ENCODE measurements at places on chromosomes 3 and 15.

GRCh38 chr3:74267588-74268184, 346.8 kb downstream of the CNTN3 start:
- no peak for DNase-seq

GRCh38 chr3:32813180-32813579, 4.6 kb upstream of the TRIM71 start:
- DNase-seq, result no peak

DNA sequence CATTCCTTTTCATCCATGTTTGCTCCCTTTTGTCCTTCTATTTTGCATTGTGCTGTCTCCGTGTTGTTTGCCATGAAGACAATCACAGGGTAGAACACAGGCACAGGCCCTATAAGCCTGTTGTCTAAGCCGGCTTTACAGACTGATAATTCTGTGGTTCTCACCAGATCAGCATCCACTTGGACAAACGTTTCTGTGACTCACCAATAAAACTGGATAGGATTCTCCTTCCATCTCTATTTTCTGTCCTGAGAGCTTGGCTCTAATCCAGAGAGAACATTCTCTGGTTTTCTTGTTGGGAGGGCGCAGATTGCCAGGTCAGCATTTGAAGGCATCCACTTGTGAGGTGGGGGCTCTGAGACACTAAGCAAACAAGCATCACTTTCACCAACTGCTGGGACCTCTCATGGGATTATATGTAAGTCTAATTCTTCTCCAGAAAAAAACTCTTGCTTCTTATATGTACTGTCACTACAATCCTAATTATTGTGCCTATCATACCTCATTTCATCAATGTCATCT, 101.6 kb downstream of the ERC2 start:
- DNase-seq, result no peak

- no peak for DNase-seq
Measured at GRCh38 chr3:67484085-67484484, 170.3 kb downstream of the SUCLG2 start.

DNA sequence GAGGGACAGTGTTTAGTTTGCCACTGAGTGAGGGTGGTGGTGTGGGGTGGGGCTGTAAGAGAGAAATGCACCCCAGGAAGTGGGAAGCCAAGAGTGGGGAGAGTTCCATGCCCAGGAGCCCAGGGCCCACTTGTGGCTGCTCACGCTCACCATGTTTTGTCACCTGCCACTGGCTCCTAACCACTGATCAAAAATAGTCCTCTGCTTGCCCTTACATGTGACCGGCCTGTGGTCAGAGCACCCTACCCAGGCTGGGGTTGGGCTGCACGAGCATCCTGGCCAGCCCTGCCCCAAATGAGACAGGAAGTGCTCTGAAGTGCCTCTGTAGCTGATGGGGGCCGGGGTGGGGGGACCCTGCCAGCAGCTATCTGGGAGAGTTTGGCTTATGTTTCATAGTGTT, 216.3 kb downstream of the RPLP1 start:
- no peak for DNase-seq

DNA sequence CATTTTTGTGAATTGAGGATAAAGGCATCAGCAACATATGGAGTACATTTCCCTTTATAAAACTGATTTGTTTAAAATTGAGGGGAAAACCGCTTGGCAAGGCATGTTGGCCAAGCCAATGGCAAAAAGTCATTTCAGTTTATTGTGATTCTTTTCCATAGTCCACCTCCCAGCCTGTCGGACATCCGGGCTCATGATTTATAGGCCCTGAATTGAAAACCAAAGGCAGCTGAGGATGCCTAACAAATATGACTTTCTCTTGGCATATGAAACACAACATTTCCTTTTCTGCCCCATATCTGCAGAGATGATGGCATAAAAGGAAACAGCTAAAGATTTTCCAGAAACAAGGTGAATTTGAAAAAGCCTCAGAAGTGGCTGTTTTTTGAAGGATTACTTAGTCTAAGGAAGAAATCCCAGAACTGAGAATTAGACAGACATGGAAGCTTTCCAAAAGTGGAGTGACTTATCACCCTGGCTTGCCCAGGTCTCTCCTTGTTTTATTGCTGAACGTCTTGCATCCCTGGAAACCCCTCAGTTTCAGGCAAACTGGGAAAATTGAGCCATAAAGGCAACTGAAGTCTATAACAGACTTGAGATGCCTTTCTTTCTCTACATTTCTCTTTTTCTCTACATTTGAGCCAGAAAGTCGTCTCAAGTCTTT, 74.0 kb downstream of the COL8A1 start:
- DNase-seq, result no peak

- no peak for DNase-seq
Measured at GRCh38 chr3:108471426-108471825, 39.0 kb downstream of the MYH15 start.

- DNase-seq, result no peak
Measured at GRCh38 chr3:23588547-23588946, 217.2 kb upstream of the UBE2E1 start.

DNA sequence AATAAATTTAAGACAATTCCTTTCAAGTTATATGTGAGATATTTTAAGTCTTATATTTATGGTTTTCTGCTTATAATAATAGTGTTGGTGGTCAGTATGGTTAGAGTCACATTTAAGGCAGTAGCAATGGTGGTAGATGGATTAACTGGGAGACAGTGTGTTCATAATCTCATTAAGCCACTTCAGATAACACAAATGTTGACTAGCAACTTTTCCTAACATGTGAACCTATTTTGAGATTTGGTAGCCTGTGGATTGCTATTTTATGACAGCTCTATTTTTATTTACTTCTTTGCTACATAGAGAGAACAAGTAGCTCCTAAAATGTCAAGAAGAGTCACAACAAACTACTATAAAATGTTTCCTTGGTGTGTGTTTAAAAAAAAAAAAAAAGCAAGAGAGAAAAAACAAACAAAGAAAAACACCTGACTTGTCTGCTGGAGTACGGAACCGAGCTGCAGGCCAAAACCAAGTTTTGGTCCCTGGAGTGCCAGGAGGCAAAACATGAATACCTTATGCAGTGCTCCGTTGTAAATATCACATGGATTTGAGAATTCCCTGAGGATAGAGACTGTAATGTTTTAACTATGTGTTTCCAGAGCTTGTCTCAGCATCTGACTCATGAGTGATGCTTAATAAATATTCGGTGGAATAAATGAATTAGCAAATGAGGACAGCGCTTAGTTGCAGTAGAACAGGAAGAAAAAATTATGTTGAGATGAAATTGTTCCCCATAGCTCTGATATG, 457.1 kb upstream of the ROBO2 start:
- DNase-seq, result no peak

DNA sequence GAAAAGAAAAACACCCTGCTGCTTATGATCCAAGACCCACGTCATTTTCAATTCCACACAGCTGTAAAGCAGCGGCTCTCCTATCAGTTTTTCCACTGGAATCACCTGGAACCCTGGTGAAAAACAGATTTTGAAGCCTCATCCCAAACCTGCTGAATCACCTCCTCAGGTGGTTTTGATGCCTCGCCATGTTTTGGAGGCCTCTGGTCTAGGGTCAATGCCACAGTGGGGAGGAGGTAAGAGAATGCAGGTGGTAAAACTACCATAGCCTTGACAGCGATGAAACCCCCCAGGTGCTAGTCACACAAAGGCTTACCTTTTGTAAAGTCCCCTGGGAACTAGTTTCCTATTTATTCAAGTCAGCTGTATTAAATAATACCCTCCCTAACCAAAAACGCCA, 24.8 kb downstream of the MYO1E start:
- no peak for DNase-seq

- no peak for DNase-seq
Measured at GRCh38 chr15:73873889-73874511, 636 bp downstream of the TBC1D21 start.

- DNase-seq, result no peak
Measured at GRCh38 chr3:46438831-46439230, 25.9 kb downstream of the LTF start.

DNA sequence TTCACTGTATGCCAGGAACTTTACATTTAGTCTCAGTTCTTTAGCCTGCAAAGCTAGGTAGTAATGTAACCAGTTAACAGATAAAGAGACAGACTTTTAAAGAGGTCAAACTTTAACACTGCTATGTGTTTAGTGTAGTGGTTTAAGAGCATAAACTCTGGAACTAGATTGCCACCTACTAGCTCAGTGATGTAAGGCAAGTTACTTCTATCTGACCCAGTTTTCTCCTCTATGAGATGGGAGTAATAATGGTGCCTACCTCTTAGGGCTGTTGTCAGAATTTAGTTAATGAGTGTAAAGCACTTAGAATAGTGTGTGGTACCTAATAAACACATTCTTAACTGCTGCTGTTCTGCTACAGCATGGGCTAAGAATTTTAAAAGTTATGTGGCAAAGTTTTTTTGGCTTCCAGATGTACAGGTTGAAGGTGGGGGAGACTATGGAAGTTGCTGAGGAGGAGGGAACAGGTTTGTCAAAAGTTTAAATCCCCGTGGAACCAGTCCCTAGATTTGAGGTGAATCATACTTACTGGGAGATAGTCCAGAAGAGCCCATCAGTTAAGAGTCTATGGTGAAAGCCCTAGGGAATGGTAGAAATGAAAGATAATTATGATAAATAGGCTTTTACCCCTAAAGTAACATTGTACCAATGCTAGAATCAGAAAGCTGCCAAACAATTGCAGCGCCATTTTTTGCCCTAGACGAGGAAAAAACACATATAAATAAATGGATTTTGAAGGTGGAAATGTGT, 13.9 kb downstream of the TSC22D2 start:
- DNase-seq, result no peak

- no peak for DNase-seq
Measured at GRCh38 chr3:72273615-72274014, 488.7 kb upstream of the PROK2 start.

DNA sequence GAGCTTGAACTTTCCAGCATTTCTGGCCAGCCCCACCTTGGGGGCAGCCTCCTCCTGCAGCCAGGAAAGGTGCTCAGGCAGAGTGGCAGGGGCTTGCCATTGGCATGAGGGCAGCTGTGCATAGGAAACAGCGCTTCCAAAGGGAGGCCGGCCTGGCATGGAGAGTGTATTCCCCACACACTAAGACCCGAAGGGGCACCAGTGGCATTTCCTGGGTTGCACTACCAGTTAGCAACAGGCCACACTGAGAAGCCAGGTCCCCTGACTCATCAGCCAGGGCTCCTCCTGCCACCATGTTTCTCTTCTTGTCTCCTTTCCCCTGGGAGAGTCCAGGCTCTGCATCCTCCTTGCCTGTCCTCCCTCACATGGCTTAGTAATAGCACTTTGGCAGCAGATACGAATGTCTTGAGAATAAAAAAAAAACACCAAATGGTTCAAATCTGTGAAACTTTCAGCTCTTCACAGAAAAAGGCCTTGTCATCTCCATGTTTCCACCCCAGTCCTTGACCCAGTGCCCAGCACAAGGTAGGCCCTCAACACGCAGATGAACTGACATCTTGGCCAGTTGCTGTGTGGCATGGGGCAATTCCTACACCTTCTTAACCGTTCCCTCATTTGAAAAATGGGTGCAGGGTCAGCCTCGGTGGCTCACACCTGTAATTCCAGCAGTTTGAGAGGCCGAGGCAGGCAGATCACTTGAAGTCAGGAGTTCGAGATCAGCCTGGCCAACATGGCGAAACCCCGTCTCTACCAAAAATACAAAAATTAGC, 180.4 kb downstream of the SMAD6 start:
- DNase-seq, result no peak

DNA sequence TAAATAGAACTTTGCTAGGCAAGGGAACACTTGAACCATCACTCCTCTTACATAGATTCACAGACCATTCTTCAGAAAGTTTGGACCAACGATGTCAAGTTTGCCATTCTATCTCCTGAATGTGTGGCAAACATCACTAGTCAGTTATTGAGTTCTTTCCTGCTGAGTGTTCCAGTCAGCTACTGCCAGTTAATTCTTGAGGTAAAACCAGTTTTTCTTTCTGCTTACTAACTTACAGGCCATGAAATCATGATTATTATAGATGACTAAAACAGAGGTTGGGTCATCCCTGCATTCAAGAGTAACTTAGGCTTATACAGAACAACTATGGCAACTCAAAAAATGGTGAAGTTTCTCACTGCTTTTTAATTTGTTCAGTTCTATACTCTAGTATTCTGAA, 88.2 kb downstream of the AP4E1 start:
- no peak for DNase-seq
